Activated CD8-positive, alpha-beta memory T cell treated with anti-CD3 and anti-CD28 coated beads for 1 hour (primary cell): ENCODE measurements at places on chromosomes 5 and 9.

DNA sequence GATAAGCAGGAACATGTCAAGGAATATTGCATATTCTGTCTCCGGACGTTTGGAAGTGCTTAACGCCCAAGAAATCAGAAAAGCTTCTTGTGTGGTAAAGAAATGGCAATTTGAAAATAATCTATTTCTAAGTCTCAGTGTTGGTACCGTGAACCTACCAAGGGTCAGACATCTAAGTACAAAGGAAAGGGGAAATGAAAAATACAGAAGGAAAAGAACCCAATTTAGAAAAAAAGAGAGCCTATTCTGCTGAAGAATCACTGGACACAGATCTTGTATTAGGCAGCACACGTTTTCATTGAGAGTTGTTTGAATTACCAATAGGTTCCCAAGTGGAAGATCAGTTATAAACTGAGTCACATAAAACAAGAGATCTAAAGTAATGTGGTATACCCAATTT lies 46.9 kb upstream of the CEP78 start:
- no peak for DNase-seq

GRCh38 chr9:113738496-113738892 lies 137.6 kb upstream of the ZNF618 start:
- no peak for DNase-seq

GRCh38 chr5:57539281-57539701 lies 56.7 kb upstream of the ACTBL2 start:
- DNase-seq, result no peak

GRCh38 chr5:23639326-23639725 lies 131.9 kb downstream of the PRDM9 start:
- DNase-seq, result no peak

DNA sequence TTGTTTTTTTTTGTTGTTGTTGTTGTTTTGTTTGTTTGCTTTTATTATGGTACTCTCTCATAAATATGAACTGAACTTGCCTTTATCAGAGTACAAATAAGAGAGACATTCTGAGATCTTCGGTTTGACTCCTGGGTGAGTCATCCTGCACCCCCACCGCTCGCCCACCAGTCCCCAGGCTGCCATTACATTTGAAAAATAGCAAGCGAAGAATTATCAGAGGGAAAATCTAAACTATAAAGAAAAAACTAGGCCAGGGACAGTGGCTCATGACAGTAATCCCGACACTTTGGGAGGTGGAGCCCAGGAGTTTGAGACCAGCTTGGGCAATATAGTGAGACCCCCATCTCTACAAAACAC lies 122.1 kb upstream of the MAP3K1 start:
- DNase-seq, result no peak

GRCh38 chr9:9286001-9286400 lies 1326.8 kb downstream of the PTPRD start:
- no peak for DNase-seq

DNA sequence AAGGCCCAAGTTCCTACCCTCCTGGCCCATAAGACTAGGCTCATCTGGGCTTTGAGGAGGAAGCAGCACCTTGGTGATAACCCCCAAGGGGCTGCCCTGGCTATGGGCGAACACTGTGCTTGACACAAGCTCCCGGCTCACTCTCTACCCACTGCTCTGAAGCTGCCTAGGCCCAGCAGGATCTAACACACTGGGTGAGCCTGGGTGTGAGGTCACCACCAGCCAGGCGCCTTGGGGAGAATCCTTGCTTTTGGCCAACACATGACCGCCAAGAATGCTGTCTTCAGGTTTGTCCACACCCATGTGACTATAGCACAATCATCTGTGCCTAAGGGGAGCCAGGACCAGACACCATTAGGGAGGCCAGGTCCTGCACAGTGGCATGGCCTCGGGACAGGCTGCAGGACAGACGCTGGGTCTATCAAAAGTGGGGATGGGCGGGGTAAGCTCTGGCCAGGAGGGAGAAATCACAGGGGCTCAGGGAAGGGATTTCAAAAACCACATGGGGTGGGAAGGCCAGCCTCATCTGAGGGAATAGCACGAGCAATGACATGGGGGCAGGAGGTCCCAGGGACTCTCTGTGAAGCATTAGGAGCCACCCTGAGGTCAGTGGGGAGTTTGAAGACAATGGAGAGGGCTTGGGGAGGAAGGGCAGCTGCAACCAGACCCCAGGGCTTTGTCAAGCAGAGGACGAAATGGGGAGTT lies 29.6 kb downstream of the BICD2 start:
- DNase-seq, result no peak

- DNase-seq, result no peak
Measured at GRCh38 chr9:88013035-88013434, 38.7 kb upstream of the CDK20 start.

- no peak for DNase-seq
Measured at GRCh38 chr5:4651806-4652565, 488.1 kb upstream of the ADAMTS16 start.

- no peak for DNase-seq
Measured at GRCh38 chr5:151952238-151952637, 27.6 kb upstream of the GLRA1 start.

DNA sequence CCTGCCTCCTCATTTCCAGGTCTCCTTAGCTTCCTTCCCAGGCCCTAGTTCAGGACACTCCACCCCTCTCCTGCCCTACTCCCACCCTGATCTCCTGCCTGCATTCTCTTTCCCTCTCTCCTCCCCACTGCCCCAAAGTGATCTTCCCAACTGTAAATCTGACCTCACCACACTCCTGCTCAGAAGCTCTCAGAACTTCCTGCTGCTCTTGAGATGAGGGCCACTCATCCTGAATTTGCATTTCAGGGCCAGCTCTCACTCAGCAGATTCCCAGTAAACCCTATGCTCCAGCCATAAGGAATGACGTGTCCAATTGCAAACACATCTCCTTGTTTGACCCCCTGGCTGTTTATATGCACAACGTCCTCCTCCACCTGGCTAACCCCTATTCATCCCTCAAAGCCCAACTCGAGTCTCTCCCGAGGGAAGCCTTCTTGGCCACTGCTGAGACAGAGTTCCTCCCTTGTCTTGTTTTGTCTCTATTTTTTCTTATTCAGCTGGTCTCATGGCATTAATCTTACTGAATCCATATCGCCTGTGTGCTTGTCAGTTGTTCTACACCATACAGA lies 95.0 kb downstream of the NSG2 start:
- DNase-seq, result no peak

DNA sequence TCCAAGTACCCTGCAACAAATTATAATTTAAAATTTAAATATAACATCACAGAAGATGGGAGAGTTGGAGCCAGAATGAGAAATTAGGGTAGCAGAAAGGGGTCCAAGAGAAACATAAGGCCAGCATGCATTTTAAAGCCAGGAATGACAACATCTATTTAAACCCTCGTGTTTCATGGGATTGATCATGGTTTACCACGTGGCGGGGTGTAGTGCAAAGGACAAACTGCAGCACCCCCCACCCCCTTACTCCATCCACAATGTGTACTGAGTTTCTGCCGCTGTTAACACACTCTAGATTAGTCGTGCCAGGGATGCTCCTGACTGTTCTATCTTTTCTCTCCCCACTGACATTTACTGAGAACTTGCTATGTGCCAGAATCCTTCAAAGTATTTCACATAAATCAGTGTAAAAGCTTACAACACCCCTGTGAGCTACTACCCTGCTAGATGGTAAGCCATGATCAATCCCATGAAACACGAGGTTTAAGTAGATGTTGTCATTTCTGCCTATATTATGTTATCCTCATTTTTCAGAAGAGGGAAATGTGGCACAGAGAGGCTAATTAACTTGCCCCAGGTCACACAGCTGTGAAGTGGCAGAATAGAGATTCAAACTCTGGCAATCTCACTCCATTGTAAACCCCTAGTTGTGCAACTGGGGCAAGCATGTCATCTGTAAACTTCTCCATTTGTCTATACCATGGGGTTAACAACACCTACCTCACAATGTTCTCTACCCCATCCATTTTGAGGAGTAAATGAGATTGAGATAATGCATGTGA lies 136.3 kb downstream of the ENTREP1 start:
- no peak for DNase-seq

GRCh38 chr9:114426046-114426948 lies 38.5 kb upstream of the AKNA start:
- no peak for DNase-seq

GRCh38 chr5:30405821-30406220 lies 787.7 kb upstream of the CDH6 start:
- no peak for DNase-seq

- DNase-seq, result no peak
Measured at GRCh38 chr5:329768-330167, 8.3 kb downstream of the AHRR start.

- DNase-seq, result no peak
Measured at GRCh38 chr9:107496976-107497375, 7.4 kb upstream of the KLF4 start.

DNA sequence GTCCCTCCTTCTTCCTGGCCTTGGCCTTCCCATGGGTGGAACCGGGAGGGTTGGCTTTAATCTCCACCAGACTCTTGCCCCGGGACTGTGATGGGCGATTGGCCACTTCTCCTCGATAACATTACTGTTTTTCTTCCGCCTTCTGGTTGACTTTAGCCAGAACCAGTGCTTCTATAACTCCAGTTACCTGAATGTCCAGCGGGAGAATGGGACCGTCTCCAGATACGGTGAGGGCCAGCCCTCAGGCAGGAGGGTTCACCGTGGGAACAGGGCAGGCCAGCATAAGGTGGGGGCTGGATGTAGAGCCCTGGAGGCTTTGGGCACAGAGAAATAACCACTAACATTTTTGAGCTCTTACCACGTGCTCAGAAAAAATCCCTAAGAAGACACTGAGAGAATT lies 967 bp downstream of the ORM2 start:
- no peak for DNase-seq

GRCh38 chr5:42876375-42876844 lies 64.7 kb upstream of the SELENOP start:
- no peak for DNase-seq

GRCh38 chr9:91913986-91914385 lies 36.0 kb downstream of the ROR2 start:
- no peak for DNase-seq

GRCh38 chr9:122221183-122221811 lies 7.5 kb downstream of the LHX6 start:
- no peak for DNase-seq

- DNase-seq, result no peak
Measured at GRCh38 chr5:108003178-108003577, 332.4 kb upstream of the EFNA5 start.

DNA sequence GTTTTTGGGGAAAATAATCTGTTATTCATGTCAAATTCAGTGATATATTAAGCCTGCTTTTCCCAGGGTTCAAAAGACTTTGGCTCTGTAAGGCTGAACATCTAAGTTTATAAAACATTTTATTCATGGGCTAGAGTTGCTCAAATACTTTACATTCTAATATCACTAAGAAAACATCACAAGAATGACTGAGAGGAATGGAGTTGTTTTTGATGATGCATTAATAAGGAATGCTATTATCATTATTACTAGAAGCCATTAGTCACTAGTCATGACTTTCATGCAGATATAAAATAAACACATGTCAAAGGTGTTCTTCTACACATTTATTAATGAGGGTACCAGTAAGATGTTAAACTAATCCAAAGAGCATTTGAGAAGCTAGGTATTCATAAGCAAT lies 185.5 kb upstream of the KCNN2 start:
- no peak for DNase-seq

DNA sequence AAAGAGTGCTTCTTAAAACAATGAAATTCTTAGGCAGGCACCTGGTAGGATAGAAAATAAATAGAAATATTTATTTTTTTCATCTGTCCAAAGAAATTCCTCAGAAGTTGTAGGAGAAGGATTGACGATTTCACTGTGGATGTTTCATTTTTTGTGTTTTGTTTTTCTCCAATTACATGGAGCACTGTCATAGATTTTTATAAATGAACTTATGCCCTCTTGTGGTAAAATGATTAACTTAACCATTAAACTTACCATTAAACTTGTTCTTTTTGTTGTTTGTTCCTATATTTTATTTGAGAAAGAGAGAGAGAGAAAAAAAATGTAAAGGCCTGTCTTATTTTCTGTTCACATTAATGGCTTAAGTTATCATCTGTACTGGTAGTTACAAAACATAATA lies 339.2 kb downstream of the PRR16 start:
- no peak for DNase-seq

GRCh38 chr9:97747201-97747965 lies 50.2 kb upstream of the XPA start:
- DNase-seq, result no peak

DNA sequence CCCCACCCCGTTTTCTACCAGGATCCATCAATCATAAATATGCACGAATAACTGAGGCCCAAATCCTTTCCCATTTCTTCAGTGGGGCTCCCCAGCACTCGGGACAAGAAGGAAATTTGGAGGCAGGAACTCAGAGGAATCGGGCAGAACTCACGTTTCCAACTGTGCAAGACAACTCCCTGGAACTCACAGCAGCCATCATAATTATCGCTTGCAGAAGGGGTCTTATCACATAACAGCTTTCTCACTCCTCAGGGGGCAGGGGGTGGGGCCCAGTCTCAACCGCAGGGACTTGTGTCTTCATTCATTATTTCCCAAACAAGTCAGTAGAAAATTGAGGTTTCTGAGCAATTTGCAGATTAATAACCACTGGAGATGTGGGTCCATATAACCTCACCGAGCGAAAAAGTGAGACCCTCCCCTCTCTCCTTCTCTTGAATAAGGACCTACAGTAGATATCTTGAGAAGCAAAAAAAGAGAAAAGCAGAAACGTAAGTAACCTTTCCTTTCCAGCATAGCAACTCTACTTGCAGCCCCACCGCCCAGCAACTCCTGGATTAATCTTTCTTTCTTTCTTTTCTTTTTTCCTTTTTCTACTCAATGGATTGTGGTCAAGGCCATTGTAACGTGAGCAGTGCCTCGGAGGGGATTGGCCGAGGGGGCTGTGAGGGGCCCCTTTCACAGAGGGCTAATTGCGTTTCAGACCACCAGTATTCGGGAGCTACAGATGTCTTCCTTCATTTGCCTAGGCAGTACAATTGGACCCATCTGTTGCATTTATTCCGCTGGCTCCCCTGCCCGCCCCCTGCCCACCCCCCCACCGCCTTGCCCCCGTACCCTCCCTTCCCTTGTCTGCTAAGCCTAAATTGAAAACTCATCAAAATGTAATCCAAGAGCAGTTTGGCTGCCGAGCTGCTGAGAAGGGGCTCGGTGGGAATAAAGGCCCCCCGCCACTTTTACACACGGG lies 24.7 kb upstream of the TIFAB start:
- DNase-seq, result no peak

GRCh38 chr5:102922111-102922720 lies 167.1 kb downstream of the PAM start:
- no peak for DNase-seq

- no peak for DNase-seq
Measured at GRCh38 chr5:175343308-175343707, 100.7 kb downstream of the DRD1 start.

DNA sequence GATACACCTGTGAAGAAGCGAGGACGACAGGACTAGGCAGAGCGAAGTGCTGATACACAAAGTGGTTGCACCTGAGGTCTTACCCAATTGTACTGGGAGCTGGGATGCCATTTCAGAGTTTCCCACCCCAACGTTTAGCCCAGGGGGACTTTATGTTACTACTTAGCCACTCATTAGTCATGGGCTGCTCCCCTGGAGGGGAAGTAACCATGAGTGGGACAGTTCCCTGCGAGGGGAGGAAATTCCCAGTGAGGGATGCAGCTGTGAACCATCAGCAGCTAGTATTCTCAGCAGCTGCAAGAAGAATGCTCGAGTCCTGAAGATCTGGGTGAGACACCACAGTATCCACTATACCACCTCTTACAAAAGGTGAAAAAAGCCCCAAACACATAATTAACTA lies 93.7 kb upstream of the ACTBL2 start:
- no peak for DNase-seq

GRCh38 chr9:2122299-2122698 lies 107.2 kb downstream of the SMARCA2 start:
- no peak for DNase-seq
